ENCODE measurements at places on chromosomes 7 and 10.

DNA sequence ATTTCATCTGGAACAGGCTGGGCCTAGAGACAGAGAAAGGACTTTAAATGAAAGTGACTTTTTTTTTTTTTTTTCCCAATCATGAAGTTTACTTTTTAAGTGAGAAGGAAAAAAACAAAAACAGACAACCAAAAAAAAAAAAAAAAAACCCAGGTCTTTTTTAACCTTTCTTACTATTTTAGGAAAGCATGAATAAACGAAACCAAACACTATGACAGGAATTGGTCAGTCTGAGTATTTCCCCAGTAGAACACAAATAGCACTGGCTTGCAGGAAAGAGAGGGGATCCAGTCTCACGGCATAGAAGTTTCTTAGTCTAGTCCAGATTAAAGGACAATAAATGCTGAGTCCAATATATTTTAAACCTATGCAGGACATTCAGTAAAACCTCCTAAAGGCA, 180.5 kb upstream of the CCDC6 start:
- DNase-seq, result no peak

DNA sequence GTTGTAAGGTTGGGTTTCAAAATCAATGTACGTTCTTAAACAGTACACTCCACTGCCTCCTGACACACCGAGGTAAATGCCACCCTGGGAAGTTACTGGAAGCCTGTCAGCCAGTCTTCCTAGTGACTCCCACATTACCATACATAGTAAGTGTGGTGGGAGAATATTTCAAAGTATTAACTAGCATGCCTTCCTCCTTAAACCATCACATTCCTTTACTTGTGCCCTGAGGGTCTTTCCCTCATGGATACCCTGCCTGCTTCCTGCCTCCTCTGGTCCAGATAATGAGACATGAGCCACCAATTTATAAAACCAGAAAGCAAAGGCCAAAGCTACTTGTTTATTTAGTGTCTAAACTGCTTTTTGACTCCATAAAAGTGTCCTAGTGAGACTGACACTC, 23.3 kb upstream of the SORCS3 start:
- DNase-seq, result no peak

GRCh38 chr7:30658479-30659074, 23.7 kb downstream of the CRHR2 start:
- no peak for DNase-seq

DNA sequence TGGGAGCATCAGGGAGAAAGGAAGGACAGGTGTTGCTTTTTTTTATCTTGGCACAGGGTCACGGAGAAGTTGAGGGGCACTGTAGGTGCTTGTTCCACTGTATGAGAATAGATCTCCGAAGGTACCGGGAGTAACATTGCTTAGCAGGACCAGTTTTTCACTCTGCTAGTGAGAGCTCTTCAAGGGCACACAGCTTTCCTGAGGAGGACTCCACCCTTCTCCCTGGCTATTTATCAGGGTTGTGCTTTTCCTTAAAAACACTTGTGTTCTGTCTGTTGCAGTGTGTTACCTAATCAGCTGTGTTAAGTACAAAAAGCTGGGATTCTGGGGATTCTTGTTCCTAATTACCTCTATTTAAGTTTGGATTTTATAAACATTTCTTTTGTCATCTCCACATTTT, 160.5 kb downstream of the SND1 start:
- DNase-seq, result no peak

DNA sequence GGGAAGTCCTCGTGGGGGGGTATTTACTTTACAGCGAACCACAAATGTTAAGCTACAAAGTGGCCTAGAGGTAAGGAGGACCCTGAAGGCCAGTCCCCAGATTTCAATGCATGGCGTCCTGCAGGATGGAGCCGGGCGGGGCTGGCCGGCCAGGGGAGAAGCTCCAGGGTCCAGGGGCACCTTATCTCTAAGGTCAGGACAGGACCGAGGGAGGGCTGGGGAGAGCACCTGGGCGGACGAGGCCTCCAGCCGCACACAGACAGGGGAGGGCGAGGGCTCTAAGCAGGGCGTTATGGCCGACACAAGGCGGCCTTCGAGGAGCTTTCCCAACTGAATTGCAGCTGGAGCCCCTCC, 96.4 kb upstream of the DIP2C start:
- no peak for DNase-seq

DNA sequence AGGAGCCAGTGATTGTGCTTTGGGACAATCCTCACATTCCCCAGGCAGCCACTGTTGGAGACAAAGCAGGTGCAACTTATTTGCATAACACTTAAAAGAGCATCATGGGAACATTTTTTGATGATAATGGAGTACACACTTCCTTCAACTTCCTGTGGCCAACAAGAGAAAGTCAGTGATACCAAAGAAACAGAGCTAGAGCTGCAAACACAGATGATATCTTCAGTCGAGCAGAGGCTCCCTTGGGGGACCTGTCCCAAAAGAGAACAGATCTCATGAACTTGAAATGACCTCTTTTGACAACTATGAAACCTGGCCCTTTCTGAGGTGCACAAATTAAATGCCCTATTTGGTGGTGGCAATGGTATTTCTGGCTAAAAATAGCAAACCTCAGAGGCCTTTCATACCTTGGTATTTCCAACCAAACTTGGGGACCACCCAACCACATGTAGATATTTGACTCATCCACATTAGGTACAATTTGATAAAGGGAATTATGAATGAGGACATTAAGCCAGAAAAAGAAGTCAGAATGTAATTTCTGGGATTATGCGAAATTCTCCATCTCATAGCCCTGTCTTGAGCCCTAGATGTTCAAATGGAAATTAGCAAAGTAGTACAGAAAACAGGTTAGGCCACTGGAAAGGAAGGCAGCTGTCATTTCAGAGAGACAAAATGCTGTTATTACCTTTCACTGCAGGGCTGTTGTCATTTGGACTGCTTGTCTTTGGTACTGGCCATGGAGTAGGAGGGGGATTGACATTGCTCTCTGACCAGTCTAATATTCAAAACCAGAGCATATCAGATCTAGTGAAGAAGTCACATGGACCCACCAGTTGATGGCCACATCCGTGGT, 146.2 kb downstream of the ICA1 start:
- DNase-seq, result no peak

- no peak for DNase-seq
These were observed 19.9 kb upstream of the HERPUD2 start for GRCh38 chr7:35714862-35715261.

DNA sequence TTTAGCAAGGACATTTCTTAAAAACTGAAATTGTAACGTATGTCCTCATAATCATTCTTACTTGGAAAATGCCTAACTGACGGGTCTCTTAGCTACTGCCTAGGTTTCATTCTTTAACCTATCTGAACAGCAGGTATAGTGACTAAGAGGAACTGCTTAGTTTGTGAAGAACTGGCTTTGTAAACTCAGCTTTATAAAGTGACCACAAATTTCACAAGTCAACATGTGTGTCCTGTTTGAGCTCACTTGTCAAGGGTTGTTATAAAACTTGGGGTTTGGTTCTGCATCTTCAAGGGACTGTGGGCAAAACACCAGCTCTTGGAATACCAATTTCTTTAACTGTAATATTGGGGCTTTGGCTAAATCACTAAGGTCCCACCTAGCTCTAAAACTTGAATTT, 32.2 kb downstream of the MRPS33 start:
- no peak for DNase-seq

- no peak for DNase-seq
These were observed 186.0 kb upstream of the SHH start for GRCh38 chr7:155998328-155998691.

GRCh38 chr7:117217106-117218035, 105.5 kb downstream of the WNT2 start:
- no peak for DNase-seq

- DNase-seq, result no peak
These were observed 809.5 kb downstream of the GRID1 start for GRCh38 chr10:85557077-85557476.

GRCh38 chr10:92747600-92747999, 57.8 kb downstream of the HHEX start:
- no peak for DNase-seq

- DNase-seq, result no peak
These were observed 1086.9 kb downstream of the XPNPEP1 start for GRCh38 chr10:108836362-108836761.

DNA sequence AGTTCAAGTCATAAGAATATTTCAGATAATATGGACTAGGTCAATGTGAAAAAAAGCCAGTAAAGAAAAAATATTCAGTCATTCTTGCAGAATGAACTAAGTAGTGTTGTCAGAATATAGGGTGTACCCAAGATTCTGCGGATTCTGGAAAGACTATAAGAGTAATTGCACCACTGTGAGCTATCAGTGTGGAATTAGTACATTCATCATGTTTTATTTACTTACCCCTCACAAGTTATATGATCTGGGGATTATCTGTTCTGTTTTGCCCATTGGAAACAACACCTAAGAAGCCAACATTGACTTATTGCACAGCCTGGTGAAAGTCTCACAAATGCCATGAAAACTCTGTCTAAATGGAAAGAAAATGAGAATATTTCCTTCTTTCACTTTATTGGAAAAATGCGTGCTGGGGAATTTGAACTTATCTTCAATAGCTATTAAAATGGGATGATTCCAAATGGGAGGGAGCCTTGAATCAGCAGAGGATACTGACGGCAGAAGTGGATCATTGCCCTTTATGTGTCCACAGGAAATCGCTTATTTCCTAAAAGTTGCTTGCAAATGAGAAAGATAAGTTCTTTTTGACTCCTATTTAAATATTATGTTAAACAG, 563.3 kb upstream of the POM121L12 start:
- no peak for DNase-seq

GRCh38 chr7:28580665-28581064, 168.3 kb downstream of the CREB5 start:
- DNase-seq, result no peak

DNA sequence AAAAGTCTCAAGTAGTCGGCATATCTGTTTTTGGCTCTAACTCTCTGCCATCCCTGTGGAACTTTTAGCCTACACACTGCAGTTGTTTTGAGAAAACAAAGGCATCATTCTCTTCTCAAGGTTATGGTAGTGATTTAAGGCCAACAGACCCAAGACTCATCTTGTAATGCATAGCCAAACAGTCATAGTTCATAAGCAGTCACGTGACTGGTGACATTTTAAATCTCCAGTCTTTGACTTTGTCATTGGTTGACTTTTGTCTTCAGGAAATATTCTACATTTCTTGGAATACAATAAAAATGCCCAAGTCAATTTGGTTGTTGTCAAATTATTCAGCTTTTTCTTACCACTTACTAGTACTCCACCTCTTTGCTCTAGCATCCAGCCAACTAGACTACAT, 114.8 kb downstream of the ANKRD30A start:
- DNase-seq, result no peak

DNA sequence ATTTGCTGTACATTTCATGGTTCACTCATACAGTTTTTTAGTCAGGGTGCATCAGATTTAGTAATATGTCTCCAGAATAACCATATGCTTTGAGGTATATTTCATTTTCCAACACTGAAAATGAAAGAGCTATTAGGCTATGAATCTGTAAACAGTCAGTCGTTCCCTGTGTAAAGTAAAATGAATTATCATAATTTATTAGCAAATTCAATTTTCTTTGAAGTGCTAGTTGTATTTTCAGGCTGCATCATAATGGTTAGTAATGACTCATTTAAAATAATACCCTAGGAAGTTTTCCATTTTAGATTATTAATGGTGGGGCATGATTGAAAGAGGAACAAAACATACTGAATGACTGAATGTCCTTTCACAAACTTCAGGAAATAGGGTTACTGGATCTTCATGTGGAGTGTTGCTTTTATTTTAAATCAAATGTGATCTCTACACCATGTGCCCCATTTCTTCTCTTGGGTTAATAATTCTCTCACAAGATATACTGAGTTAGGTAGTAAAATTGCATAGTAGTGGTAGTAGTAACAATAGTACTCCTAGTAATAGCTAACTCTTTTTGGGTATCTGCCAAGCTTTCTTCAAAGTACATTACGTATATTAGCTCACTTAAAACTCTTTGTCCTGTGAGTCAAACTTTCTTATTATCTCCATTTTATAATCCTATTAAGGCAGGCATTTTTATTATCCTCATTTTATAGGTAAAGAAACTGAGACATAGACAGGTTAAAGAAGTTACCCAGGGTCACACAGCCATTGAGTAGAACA, 476.5 kb downstream of the SUGCT start:
- DNase-seq, result no peak

- no peak for DNase-seq
These were observed 20.2 kb downstream of the SLC16A12 start for GRCh38 chr10:89515031-89515841.

DNA sequence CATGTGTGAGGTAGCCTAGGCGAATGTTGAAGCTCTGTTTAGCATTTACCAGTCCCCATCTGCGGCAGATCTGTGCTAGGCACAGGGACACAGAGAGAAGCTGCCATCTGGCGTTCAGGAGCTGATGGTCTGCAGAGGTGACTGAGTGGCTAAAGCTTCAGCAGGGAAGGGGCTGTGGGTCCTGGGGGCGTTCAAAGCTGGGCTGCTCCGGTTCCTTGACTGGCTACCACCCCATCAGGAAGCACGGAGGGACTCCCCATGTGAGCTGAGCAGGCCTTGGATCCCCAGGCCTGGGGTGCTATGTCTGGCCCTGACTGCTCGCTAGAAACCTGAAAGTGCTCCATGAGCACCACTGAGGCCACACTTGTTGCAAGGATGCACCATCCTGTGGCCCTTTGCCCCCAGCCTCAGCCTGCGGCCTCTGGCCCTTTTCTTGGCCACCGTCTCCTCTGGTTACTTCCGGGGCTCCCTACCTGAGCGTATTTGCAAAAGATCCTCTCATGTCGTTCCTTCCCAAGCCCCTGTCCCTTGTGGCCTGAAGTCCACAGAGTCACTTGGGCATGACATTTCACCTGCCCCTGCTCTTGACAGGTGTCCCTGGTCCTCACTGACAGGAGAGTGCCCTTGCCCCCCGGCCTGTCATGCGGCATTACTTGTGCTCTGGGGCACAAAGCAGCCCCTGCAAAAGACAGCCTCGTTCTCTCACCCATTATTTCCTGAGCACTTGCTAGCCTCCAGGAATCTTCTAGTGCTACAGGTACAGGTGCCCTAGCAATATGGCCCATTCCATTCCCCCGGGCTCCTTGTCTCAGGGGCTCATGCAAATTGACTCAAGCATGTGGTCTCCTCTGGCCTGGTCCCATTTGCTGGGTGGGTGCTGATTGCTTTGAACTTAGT, 108.1 kb downstream of the GLRX3 start:
- no peak for DNase-seq

GRCh38 chr10:62053860-62054259, 152.4 kb downstream of the ARID5B start:
- no peak for DNase-seq

DNA sequence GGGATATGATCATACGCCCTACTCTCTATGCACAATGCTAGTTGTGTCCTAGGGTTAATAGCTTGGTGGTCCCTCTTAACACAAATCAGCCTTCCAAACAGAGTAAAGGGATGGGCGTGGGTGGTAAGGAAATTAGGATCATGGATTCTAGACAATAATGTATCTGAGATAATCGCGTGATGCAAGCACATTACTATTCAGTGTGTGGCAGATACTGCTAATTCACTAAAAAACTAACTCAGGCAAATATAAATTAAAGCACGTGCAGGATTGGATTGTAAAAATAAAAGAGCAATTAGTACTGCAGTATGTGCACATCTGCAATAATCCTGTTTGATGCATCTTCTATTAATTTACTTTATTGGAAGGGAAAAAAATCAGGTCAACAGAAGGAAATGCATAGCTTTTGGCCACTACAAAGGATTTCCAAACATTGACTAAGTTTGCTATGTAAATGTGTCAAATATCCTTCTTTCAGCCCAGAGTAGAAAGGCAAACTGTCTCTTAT, 22.0 kb downstream of the TWIST1 start:
- no peak for DNase-seq

- DNase-seq, result no peak
These were observed 17.0 kb downstream of the CDK14 start for GRCh38 chr7:90613088-90613498.

All from stimulated activated CD8-positive, alpha-beta memory T cell treated with anti-CD3 and anti-CD28 coated beads, Interleukin-2, amount 100 ng/mL, for 1 hour (primary cell).